Kidney epithelial cell (primary cell): ENCODE measurements at places on chromosomes 4 and X. TPM values are rescaled to one million over a fixed set of nuclear protein-coding genes. Genes with fewer than 3 reads are reported as not detected.
A peak's percentile ranks its signal among the peaks of the same experiment; 100 is the strongest.

The RTL3 gene
- total RNA-seq: not detected in 2 replicates

GRCh38 chr4:2136726-2137125 lies 77.6 kb downstream of the NAT8L start:
- no peak for DNase-seq

GRCh38 chr4:16001484-16001858 lies 38.5 kb upstream of the FGFBP2 start:
- peak; percentile 39 for DNase-seq

The KCNIP4 gene
- total RNA-seq: 4.7 and 5.5 TPM in 2 replicates

The BEX1 gene
- total RNA-seq: 27.9 and 40.2 TPM in 2 replicates

The POLN gene
- total RNA-seq: 0.07 and 0.38 TPM in 2 replicates

GRCh38 chr4:114091546-114091945 lies 112.1 kb upstream of the ARSJ start:
- DNase-seq: no peak

DNA sequence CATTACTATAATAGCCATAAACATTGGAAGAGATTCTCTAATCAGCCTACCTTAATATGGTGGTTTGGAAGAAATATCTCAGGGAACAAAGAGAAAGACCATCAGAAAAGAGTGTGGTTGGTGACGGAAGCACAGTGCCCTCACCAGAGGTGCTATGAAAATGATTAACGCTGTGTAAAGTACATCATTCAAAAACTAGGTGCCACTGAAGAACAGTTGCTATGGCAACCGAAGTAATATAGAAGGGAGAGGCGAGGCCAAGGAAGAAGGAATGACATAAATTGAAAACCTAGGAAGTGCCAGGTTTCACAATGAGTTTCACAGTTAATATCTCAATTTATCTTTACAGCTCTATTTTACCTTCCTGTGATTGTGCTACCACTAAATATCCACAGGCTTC lies 57.0 kb upstream of the ARSJ start:
- no peak for DNase-seq

- no peak for DNase-seq
These were observed 311.3 kb upstream of the HS3ST1 start for GRCh38 chr4:11739992-11740391.

GRCh38 chrX:65925005-65925404 lies 114.9 kb downstream of the VSIG4 start:
- DNase-seq: no peak

GRCh38 chr4:167475951-167476350 lies 241.7 kb upstream of the SPOCK3 start:
- DNase-seq: no peak

- no peak for DNase-seq
These were observed 4.3 kb downstream of the TMPRSS11D start for GRCh38 chr4:67879486-67879885.

The ETDB gene
- total RNA-seq: not detected in 2 replicates

The TBC1D8B gene
- total RNA-seq: 1.3 and 1.8 TPM in 2 replicates

- DNase-seq: no peak
These were observed 760.2 kb downstream of the RAB28 start for GRCh38 chr4:12723849-12724447.

The JAKMIP1 gene
- total RNA-seq: not detected in 2 replicates

DNA sequence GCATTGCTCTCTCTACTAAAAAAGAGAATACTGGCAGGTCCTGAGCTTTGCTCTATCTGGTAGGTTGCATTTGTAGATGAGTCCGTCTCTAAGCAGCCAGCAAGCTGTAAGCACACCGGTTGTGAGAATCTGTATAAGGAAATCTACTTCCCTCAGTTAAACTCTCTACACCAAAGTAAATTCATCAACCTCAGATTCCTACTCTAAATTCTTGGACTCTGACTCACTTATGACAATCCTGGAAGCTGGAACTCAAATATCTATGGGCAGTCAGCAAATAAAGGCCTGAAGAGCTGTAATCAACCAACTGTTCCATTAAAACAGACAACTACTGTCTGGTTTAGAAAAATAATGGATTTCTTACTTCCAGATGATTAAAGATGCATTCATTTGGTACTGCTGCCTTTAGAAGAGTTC lies 37.9 kb downstream of the FAT1 start:
- DNase-seq: peak; percentile 90

The RHOXF2B gene
- total RNA-seq: not detected in 2 replicates

DNA sequence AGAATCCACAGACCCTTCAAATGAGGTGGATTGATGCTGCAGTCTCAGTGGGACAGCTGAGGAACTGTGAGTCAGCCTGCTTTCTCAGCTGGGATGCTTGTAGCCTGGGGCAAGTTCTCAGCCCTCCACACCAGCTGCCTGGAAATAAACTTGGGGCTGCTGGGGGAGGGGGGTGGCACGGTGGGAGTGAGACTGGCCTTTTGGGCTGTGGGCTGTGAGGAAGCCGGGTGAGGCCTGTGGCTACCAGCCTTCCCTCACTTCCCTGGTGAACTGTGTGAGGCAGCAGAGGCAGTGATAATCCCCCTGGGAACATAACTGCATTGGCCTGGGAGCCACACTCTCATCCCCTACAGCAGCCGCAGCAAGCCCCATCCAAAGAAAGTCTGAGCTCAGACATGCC lies 114.5 kb upstream of the GUCY1A1 start:
- no peak for DNase-seq

DNA sequence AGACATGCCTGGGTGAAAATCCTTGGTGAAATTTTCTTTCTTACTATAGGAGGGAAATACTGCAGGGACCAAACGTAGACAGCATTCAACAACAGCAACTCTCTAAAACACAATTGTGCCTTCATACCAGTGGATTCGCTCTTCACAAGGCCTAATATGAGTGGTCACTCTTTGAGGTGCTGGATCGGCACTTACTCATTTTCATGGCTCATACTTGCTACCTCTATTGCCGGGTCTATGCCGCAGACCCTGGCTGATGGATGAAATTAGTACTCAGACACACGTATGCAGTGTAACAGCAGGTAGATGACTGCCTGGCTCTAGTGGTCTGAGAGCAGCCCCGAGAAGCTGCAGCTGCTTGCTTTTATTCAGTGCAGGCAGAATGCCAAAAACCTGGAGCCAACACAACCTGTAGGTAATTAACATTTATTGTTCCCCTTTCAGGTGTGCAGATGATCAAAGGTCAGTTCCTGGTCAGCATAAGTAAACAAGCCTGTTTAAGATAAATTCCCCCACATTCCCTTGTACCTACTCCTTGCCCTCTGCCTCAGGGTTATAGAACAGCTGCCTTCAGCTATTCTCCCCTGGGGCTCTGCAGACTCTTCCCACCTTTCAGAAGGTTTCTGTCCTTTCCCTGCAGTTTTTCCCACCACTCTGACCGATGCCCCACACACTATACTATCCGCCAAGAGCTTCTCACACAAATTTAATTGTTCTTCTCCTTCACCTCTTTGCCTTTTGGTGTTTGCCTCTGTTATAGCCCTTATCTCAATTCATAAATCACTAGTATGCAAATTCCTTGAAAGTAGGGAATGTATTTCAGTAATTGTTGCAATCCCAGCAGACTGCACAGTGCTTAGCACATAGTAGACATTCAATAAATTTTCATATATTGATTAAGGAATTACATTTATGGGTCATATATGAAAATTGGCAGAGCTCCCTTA lies 210.0 kb downstream of the SPANXN3 start:
- no peak for DNase-seq

- no peak for DNase-seq
These were observed 3.2 kb downstream of the TMEM144 start for GRCh38 chr4:158213466-158213865.

The DSPP gene
- total RNA-seq: not detected in 2 replicates

- no peak for DNase-seq
These were observed 390.1 kb downstream of the ANKRD50 start for GRCh38 chr4:124322234-124323065.

- DNase-seq: no peak
These were observed 137.8 kb upstream of the NUDT6 start for GRCh38 chr4:123060039-123060770.

DNA sequence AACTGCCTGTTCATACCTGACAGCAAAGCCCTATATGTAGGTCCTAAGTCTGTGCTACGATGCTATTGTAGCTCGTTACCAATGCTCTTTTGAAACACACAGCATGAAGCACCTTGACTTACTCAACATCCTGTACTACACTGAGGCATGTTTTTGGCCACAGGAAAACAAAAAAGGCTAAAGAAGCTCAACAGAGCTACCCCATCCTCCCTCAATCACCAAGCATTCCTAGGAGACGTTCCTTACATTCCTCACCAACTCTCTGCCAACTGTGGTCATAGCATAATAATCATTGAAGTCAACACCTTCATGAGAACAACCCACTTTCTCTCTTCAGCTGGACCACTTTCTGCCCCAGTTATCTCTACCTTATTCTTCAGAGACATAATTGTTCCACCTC lies 73.7 kb upstream of the SLC25A43 start:
- DNase-seq: no peak

The P2RY10 gene
- total RNA-seq: not detected in 2 replicates
